Activated CD4-positive, alpha-beta T cell treated with anti-CD3 and anti-CD28 coated beads for 48 hours (primary cell): ENCODE measurements at places on chromosomes 7 and 10.
A peak's percentile ranks its signal among the peaks of the same experiment; 100 is the strongest.

- DNase-seq, result no peak
These were observed 95.7 kb downstream of the BUB3 start for GRCh38 chr10:123249894-123250293.

- peak; percentile 38 for DNase-seq
These were observed 8.8 kb upstream of the ABI1 start for GRCh38 chr10:26869528-26869927.

DNA sequence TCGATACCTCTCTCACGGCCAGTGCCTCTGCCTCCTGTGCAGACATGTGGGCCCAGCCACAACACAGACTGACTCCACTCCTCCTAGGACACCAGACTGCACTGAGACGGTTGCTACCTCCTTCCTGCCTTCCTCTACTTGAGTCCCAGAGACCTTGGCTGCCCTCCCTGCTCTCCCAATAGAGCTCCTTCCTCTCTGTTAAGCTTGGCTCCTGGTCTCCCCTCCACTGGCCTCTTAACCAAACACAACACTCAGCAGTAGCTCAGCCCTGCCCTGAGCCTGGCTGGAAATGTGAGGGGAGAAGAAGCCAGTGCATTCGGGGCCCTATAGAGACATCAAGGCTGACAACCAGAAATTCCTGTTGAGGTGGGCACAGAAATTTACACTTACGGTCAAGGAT lies 102.0 kb downstream of the HTR5A start:
- no peak for DNase-seq

DNA sequence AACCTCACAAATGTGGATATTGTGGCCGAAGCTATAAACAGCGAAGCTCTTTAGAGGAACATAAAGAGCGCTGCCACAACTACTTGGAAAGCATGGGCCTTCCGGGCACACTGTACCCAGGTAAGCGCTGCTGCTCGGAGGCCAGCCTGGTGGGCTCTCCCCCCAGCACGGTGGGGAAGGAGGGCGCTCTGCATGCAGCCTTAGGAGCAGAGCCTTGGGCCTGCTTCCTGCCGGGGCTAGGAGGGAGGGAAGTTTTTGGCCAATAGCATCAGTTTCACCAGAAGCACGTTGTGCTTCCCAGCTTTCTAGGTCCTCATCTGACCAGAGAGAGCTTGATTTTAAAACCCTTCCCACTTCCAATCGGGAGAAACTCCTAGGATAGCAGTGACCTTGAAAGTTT lies 62.8 kb downstream of the FIGNL1 start:
- DNase-seq, result no peak

- DNase-seq, result no peak
These were observed 1.3 kb downstream of the OR2F2 start for GRCh38 chr7:143936087-143937009.

- DNase-seq, result no peak
These were observed 98.3 kb downstream of the TMEM130 start for GRCh38 chr7:98771519-98771918.

GRCh38 chr7:1062296-1063294 lies 18.2 kb downstream of the GPR146 start:
- DNase-seq, result no peak

DNA sequence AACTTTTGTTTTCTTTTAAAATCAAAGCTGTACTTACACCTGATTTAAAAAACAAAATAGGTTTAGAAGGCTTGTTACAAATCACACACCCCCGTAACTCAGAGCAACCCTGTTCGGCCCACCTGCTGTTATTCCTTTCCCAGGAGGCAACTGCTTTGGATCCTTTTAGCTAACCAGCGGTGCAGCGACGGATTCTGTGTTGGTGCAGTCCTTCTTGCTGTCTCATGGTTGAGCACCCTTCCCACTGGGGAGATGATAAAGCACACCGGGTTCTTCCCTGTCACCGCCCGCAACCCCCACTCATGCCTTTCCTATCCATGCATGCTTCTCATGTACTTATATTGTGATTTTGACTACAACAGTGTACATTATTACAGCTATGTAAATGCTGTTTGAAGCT lies 24.8 kb upstream of the MKI67 start:
- no peak for DNase-seq

DNA sequence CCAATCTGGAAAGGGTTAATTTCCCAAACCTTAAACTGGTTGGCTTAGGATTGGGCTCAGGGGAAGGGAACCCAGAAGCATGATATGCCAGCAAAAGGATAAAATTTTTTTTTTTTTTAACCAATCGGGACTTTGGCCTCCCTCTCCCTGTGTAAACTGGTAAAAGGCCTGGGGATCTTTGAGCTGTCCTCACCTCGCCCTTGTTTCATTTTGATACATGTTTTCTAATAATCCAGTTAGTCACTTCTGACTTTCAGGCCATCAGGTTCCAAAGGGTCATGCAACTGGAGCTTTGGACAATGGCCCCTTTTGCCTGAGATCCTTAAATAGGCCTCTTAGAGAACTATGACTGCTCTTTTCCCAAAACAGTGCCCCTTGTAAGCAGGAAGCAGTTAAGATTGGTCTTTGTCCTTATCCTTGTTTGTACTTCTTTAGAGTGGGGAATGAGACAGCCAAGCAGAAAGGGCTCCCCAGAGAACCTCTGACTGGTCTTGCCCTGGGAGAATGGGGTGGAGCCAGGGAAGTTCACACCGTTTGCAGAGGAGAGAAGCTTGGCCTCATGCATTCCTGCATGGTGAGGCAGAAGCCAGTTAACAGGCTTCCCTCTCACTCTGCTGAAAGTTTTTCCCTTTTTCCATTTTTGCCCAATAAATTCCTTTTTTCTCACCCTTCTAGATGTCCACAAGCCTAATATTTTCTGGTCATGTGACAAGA lies 424.2 kb upstream of the CNTNAP2 start:
- no peak for DNase-seq

GRCh38 chr7:22718200-22718711 lies 8.7 kb upstream of the IL6 start:
- DNase-seq, result no peak

GRCh38 chr7:68542831-68543230 lies 1055.4 kb upstream of the AUTS2 start:
- no peak for DNase-seq
